ENCODE measurements at places on chromosomes 1 and 21.

DNA sequence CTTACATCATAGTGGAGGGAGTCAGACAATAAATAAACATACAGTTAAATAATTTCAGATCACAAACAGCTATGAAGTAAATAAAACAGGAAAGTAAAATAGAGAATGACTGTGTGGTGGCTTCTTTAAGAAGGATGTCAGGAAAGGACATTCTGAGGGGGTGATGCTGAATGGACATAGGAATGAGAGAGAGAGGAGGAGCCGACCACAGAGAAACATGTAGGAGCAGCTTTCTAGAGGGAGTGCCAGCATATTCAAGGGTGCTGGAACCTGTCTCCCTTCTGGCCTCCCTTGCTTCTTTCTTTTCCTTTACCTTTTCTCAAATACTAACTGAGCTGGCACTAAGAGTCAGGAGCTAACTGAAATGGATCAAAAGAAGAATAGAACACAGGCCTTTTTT is 20.5 kb upstream of the BCL10 start:
- no peak for DNase-seq

GRCh38 chr1:40383488-40384412 is 10.2 kb downstream of the SMAP2 start:
- no peak for DNase-seq

- peak; percentile 32 for DNase-seq
Observed at GRCh38 chr1:145720878-145721671, 1.8 kb downstream of the CD160 start.

DNA sequence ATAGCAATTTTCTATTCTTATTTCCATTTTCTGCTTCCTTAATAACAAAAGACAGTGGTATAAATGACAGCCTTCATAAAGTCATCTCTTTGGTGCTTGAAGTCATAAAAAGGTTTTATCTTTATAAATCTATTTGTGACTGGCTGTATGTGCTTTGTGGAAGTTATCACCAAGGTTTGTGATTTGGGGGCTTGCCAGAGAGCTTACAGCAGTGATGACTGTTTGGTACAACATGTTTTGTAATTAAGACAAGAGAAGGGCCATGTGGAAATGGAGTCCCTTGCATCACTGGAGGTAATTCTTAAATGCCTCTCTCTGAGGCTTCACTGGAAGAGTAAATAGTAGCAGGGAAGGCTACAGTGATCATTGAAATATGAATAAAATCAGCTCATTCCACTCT is 2.7 kb downstream of the SLC35F3 start:
- no peak for DNase-seq

GRCh38 chr1:222644636-222644980 is 26.7 kb downstream of the MIA3 start:
- DNase-seq: no peak

GRCh38 chr1:174217787-174218574 is 58.7 kb downstream of the RABGAP1L start:
- DNase-seq: peak; percentile 24

- no peak for DNase-seq
Observed at GRCh38 chr1:22778862-22779520, 68.4 kb downstream of the EPHB2 start.

DNA sequence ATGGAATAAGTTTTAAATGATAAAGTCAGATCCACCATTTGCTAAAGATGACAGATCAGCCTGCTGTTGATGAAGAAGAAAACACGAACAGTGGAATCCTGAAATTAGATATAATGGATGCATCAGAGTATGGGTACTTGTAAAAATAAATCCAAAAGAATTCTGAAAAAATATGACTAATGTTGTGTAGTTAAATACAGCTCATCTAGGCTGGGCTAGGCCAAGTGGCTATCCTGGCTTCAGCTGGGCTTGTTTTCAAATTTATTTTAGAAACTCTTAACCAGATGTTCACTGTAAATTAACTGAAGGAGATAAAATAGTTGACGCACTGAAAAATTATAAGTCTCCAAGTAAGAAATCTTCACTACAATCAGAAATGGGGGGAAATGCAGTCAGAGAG is 7.4 kb upstream of the RGS2 start:
- no peak for DNase-seq

DNA sequence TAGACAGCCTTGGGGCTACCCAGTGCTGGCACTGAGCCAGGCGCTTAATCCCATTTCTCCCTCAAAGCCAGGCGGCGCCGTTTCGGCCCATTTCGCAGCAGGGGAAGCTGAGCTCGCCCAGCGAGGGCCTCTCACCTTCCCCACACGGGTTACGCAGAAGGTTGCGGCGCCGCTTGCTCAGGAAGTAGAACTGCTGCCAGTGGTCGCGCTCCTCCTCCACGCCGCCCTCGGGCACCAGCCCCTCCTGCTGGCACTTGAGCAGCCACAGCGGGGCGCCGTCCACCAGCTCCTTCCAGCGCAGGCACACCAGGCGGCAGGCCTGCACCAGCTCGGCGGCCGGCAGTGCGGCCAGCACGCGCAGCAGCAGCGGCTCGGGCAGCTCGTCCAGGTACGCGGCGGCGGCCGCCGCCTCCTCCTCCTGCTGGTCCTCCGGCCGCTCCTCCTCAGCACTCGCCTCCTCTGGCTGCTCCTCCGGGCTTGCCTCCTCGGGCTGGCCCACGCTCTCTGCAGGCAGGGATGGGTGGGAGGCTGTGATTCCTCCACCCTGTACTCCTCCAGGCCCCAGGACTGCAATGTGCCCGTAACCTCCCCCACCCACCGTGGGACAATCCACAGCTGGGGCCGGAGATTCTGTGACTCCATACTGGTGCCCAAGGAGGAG is 3.8 kb downstream of the FBXO2 start:
- DNase-seq: peak; percentile 18

DNA sequence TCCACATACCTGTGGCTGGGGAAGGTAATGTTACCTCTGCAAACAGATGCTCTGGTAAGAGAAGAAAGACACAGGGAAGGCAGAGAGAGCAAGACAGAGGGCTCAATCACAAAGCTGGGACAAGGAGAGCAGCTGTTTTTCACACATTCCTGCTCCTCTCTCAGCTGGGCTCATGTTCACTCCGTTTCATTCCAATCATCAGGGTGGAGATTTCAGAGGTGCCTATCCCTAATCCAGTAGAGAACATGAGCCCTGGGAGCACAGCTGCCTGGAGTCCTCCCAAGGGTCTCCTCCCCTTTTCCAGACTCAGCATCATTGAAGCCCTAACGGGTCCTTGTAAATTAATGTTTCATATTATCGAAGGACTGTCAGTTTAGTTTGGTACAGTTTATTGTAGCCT is 19.4 kb downstream of the GADD45A start:
- no peak for DNase-seq

DNA sequence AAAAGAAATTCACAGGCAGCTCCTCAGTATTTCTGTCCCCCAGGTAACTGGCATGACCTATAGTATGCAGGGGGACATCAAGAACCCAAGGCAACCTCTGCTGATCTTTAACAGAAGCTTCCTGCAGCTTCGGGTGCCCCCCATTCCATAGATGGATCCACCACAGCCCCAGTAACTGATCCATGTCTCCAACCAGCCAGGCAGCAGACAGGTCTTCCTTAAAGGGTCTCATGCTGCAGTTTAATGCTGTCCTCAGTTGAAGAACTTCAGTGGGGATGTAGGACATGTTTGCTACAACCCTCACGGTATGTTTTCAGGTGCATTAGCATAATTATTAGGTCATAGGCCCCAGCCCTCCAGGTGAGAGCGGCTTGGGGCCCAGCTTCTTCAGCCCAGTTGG is 90.9 kb upstream of the OLIG2 start:
- no peak for DNase-seq

Data from NCI-H774 (cell line).